Left lung (tissue), 14 donors: ENCODE measurements at places on chromosomes 7 and 10.

- DNase-seq: no peak
Measured at GRCh38 chr10:129440247-129440646, 26.8 kb upstream of the MGMT start.

DNA sequence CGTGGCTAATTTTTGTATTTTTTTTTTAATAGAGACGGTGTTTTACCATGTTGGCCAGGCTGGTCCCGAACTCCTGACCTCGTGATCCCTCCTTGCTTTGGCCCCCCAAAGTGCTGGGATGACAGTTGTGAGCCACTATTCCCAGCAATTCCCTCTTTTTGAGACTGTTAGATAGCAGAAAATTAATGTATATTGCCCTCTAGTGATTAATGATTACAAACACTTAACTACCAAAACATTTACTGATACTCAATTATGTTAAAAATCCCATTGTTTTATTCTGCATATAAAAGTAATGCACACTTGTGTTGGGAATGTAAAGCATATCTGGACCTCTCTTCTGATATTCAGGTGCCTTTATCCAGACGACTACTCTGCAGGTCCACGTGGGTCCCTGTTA, 41.2 kb upstream of the COBL start:
- no peak for DNase-seq

GRCh38 chr7:7843972-7844371, 124.6 kb upstream of the GLCCI1 start:
- no peak for DNase-seq

GRCh38 chr7:29987811-29988317, 1.7 kb downstream of the SCRN1 start:
- no peak for DNase-seq

GRCh38 chr10:132941640-132942051, 724 bp downstream of the CFAP46 start:
- DNase-seq: no peak

- DNase-seq: peak; percentile 83
Measured at GRCh38 chr7:35975851-35976454, 175.1 kb downstream of the SEPTIN7 start.

- no peak for DNase-seq
Measured at GRCh38 chr10:58642916-58643428, 130.3 kb downstream of the BICC1 start.

DNA sequence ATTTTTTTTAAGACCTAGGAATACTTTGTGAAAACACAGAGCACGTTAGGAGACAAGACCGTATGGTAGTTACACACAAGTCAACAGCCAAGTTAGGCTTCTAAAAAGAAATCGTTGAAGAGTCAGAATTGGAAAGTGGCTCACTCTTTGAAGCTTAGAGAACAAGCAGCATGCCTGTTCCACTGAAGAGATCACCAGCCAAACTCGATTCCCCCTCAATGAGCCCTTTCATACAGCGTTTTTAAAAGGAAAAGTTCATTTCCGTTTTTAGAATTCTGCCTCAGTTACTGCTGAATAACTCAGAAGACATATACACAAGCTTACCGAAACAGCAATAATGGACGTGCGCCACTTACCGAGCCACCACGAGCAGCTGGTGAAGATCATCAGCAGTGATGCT, 41.0 kb downstream of the MCMBP start:
- no peak for DNase-seq

DNA sequence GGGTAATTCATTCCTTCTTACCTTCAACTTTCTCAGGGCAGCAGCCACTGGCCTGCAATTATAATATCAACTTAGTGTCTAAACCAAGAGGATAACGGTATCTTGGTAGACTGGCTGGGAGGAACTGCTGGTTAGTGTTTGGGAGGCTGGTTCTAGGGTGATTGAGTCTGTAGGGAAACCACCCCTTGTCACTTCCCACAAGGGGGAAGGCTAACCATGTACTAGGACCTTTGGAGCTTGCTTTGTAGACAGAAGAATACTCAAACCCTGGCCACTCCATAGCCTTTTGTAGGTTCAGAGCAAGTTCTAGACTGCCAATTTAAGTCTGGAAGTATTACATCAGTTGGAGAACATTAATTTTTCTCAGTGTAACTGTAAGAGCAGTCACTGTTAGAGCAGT, 51.3 kb downstream of the NHLRC2 start:
- no peak for DNase-seq

- DNase-seq: no peak
Measured at GRCh38 chr10:20672741-20673140, 224.4 kb downstream of the NEBL start.

- DNase-seq: no peak
Measured at GRCh38 chr7:128777156-128778123, 1.8 kb upstream of the OPN1SW start.

DNA sequence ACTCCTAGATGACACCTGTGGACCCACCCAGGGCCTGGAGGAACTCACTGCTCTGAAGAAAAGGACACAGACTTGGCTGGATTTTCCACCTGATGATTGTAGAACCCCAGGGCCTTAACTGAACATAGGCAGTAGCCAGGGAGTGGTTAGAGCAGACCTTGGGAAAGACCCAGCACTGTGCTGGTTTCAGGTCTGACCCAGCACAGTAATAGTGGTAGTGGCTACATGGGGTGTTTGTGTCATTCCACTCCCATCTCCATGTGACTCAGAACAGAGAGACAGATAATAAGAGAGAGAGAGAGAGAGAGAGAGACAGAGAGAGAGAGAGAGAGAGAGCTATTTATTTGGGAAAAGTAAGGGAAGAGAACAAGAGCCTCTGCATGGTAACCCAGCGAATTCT, 239.1 kb upstream of the MEOX2 start:
- DNase-seq: no peak

DNA sequence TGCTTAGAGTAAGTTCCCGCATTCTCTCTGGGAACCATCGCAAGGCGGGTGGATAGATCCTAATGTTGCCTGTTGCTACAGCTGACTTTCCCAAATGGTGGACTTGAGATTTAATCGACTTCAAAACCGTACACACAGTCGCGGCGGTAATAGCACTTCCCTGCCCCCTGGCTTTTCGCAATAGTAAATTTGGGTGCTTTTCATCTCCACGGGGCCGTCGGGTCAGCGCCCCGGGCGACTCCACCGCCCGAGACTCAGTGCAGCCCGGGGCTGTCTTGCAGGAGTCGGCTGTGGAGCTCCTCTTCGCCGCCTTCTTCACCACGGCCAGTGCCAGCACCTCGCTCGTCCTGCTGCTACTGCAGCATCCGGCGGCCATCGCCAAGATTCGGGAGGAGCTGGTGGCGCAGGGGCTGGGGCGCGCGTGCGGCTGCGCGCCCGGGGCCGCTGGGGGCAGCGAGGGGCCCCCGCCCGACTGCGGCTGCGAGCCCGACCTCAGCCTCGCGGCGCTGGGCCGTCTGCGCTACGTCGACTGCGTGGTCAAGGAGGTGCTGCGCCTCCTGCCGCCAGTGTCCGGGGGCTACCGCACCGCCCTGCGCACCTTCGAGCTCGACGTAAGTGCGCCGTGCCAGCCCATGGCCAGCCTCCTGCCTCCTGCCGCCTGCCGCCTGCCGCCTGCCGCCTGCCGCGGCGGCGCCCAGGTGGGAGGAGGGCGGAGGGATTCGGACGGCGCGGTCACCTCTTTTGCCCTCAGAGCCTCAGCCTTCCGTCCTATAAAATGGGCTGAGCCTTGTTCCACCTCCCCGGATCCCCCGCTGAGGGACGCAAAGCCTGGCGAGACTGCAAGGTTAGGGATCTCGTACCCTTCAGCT, 5.3 kb downstream of the CYP26C1 start:
- no peak for DNase-seq

DNA sequence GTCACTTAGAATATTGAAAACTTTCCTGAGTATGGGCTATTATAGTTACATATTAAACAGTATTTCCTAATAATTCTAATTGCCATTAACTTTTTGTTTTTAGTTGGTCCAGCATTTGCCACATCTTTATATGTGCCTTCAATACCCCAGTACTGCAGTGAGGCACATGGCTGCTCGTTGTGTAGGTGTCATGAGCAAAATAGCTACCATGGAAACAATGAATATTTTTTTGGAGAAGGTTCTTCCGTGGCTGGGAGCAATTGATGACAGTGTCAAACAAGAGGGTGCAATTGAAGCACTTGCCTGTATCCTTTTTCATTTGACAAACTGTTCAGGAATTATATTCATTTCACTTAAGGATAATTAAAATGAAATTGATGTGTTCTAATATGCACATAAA, 72.7 kb downstream of the BTAF1 start:
- no peak for DNase-seq

- DNase-seq: no peak
Measured at GRCh38 chr7:51995596-51996179, 679.1 kb upstream of the COBL start.

DNA sequence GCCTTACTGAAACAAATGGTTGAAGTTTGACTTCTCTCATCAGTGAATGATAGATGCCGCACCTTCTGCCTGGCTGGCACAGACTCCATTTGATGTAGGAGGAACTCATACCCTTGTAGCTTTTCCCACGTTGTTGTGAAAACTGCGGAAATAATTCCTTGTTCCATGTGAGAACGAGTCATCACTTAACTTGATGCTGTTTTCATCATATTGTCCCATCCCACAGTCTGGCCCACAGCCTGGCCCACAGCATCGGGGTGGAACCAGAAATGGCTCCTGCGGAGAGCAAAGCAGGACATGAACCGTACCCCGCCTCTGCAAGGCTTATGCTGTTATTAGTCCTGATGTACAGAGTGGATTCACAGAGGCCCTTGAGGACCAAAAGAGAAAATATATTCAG, 587.0 kb downstream of the SDK1 start:
- DNase-seq: no peak
